Ovary (tissue), 10 donors: ENCODE measurements at places on chromosomes 1 and 21. TPM values are rescaled to one million over a fixed set of nuclear protein-coding genes. Genes with fewer than 3 reads are reported as not detected.

Gene TNFRSF18
- not detected for total RNA-seq

DNA sequence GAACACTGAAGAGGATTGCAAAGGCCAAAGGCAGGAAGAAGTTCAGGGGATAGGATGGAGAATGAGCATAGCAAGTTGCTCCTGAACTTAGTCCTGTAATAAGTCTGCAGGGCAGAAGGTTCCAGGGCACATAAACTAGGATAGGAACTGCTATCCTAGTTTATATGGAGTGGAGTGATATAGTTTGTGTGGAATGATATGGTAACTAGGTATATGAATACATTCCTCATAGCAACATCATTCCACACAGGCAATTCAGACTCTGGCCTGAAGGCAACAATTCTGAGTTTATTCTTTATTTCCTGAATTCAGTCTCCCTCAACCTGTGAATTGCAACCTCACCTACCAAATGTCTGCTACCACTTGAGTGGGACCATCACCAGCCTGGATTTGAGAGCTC lies 154.9 kb upstream of the GREM2 start:
- H3K36me3 ChIP-seq, result no peaks in the 10 kb centered on the region
- no peak overlapping the region for H3K27ac ChIP-seq

DNA sequence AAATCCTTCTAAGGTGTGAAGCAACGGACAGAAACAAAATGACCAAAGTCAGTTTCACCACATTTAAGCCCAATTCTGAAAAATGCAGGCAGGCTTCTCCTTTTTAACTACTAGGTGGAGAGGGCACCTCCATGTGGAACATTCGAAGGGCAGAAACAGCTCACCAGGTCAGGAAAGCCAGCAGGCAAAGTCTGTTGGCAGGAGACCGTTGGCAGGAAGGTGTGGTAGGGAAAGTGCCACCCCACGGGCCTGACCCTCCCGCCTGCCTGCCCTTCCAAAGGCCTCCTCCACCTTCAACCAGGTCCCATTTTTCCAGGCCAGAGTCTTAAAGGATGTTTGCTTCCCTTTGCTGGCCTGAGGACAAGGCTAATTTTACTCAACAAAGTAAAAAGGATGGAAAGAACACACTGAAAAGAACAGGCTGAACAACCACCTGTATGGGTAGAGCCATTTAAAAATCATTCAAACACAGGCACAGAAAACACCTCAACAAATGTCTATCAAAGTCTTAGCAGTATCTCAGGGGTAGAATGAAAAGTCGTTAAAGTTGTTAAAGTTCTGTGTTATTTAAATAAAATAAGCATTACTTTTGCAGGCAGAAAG lies 26.4 kb downstream of the CAPZB start:
- H3K4me1 ChIP-seq, result peaks cover 46% of the 10 kb centered on the region
- no peak for DNase-seq
- no peaks in the 10 kb centered on the region for H3K36me3 ChIP-seq
- H3K4me3 ChIP-seq, result no peak overlapping the region
- H3K27ac ChIP-seq, result no peak overlapping the region

DNA sequence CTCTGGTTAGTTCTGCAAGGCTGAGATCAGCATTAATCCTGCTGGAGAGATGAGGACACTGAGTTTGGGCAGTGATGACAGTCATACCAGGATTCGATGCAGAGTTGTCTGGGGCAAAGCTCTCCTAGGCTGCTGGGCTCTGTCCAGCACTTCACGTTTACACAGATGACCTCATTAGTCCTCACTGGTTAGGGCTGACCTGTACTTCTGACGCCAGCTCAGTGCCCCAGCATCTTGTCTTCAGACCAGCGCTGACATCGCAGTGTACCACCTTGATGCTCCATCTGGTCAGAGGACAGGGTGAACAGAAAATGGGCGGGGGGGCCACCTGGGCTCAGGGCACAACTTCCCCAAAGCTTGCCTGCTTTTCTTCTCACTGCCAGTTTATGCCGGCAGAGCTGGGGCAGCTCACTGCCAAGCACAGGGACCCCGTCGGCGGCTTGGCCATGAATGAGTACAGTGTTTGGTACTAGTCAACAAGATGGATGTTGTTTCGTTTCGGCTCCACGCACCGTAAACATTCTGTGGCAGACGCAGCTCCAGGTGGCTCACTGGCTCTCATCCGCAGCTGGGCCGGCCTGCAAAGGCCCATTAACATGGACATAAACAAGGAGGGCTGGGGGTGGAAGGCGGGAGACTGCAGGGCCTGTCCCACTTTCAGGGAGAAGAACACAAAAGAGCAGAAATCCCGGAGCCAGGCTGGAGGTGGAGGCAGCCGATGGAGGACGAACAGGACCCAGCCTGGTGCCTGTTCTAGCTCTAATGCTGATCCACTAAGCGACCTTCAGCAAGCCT lies 118.7 kb downstream of the GLIS1 start:
- no peaks in the 10 kb centered on the region for H3K36me3 ChIP-seq
- no peak overlapping the region for H3K4me3 ChIP-seq
- DNase-seq, result no peak
- H3K27me3 ChIP-seq, result no peaks in the 10 kb centered on the region
- H3K4me1 ChIP-seq, result no peaks in the 10 kb centered on the region

DNA sequence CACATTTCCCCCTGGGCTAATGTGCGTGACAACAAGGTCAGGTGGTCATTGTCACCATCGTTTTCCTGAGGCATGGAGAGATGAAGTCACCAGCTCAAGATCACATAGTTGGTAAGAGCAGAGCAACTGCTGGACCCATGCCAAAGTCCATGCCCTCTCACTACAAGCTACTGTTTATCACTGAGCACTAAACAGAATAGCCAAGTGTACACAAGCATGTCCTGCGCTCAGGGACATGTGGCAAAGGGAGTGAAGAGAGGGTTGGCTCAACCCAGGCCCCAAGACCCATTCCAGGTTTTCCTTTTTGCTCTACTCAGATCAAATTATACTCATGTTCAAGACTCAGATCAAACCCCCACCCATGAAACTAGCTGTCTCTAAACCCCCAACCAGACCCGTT lies 20.8 kb downstream of the LRRC52 start:
- no peak for DNase-seq
- H3K27me3 ChIP-seq, result no peaks in the 10 kb centered on the region
- no peak overlapping the region for H3K27ac ChIP-seq

DNA sequence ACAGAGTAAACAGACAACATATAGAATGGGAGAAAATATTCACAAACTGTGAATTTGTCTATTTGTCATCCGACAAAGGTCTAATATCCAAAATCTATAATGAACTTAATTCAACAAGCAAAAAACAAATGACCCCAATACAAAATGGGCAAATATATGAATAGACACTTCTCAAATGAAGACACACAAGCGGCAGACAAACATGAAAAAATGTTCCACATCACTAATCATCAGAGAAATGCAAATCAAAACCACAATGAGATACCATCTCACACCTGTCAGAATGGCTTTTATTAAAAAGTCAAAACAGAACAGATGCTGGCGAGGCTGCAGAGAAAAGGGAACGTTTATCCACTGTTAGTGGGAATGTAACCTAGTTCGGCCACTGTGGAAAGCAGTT lies 72.7 kb downstream of the SMYD3 start:
- H3K27ac ChIP-seq, result no peak overlapping the region
- no peak overlapping the region for H3K4me3 ChIP-seq
- H3K36me3 ChIP-seq, result no peaks in the 10 kb centered on the region
- no peak for DNase-seq

DNA sequence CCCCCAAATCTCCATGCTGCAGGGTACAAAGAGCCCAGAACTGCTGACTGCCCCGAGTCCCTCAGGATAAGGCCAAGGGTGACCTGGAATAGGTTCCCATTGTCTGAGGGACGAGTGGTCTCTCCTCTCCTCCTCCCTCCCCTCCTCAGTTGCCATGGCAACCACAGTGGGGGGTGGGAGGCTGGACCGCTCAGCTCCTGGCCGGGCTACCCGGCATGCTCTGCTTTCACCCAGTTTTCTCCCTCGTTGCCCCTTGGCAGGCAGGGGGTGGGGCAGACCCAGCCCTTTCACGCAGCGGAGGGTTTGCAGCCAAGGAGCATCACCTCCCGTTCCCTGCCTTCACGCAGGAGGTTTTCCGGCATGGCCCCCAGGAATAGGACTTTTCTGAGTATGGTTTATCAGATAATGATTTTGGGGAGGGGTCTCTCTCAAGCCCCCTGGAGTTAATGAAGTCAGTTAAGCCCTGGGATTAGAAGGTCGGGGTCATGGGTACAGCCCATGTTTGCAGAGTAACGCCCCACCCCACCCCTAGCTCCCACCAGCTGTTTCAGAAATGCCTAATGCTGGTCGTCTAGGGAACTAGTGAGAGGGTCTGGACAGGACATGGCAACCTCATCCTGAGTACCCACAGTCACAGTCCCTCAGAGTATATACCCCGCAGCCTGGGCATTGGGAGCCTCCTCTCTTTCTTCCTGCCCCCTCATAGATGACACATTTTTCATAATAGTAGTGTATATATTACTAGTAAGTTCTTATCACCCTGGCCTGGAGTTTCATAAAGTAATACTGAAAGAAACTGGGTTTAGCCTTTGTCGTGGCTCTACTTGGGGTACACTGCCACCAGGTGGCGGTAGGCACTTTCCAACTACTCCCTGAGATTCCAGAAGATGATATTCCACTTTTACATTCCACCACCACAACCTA lies 20.7 kb downstream of the C1QB start:
- H3K36me3 ChIP-seq, result no peaks in the 10 kb centered on the region
- no peak overlapping the region for H3K27ac ChIP-seq
- no peaks in the 10 kb centered on the region for H3K4me1 ChIP-seq
- H3K4me3 ChIP-seq, result no peak overlapping the region
- peak; percentile 42 for DNase-seq
